EH (cell line): ENCODE measurements at places on chromosomes 6 and 20.
A peak's percentile ranks its signal among the peaks of the same experiment; 100 is the strongest.

DNA sequence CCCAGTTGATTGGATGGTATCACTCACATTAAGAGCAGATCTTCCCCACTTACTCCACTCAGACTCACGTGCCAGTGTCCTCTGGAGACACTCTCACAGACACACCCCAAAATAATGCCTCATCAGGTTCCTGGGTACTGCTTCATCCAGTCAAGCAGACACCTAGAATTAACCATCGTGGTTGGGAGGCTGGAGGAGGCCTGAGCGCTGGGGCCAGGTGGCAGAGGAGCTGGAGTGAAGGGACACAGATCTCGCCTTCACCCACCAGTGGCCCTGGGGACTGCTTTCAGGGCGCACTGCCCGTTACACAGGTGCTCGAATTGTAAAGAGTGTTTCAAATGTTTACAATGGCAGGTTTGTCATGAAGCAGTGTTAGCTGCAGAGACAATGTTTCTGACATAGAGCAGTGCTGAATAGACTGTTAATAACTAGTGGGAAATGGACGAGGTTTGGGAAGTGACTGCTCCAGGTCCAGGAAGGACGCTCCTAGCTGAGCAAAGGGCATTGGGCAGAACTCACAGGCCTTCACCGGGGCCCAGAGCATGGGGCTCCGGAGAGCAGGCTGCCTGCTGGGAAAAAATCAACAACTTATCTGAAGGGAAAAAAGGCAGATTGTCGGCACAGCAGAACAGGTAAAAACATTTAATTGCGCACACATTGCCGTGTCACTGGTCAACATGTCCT lies 38.4 kb downstream of the TMEM242 start:
- DNase-seq: no peak

DNA sequence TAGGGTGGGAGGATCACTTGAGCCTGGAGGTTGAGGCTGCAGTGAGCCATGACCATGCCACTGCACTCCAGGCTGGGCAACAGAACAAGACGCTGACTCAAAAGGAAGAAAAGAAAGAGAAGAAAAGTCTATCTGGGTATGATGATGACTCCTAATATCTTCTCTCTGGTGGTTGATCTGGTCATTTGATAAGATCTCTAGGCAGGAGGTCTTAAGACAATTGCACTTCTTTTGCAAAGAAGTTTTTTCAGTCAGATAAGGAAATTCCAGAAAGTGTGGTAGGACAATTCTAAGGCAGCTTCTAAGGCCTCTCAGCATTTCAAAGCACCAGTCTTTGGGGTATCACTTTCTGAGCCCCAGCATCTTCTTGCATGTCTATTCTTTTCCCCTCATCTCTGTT lies 7.7 kb upstream of the AIF1 start:
- DNase-seq: peak; percentile 21

DNA sequence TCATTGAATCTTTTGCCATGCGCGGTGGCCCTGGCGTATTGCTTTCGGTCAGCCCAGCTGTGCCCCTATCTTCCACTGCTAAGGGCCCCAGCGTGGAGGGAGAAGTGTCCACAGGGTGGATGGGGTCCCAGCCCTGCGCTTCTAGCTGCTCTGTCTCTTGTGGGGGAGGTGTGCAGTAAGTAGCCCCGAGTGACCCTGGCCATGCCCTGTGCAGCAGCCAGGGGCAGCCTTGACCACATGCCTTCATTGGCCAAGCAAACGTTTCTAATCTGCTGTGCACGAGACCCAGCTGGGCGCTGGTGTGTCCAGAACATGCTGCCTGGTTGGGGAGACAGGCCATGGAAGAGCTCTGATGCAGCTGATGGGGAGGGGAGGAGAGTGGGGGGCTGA lies 13.6 kb downstream of the TMEM181 start:
- DNase-seq: no peak

- no peak for DNase-seq
These were observed 123.9 kb downstream of the MAP3K4 start for GRCh38 chr6:161115468-161115867.

GRCh38 chr6:46327779-46328178 lies 157.0 kb upstream of the ENPP5 start:
- DNase-seq: no peak

- DNase-seq: no peak
These were observed 6.5 kb downstream of the EFHC1 start for GRCh38 chr6:52426667-52427066.

DNA sequence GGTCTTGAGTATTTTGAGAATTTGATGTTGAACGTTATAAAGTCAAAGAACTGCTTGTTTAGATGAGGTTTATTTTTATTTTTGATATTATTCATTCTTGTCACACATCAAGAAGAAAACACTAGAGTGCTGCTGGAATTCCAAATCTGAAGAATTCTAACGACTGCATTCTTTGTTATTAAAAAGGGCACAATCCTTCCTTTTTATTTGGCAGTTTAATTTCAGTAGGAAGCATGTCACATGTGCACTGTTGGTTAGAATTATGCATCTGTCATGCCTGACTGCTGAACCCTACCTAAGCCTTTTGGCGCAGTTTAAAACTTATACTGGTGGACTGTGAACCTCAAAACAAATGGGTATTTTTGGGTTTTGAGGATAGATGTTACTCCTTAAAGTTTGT lies 4.0 kb downstream of the ID4 start:
- peak; percentile 28 for DNase-seq

- DNase-seq: no peak
These were observed 621.9 kb downstream of the GRIK2 start for GRCh38 chr6:102015431-102015830.

DNA sequence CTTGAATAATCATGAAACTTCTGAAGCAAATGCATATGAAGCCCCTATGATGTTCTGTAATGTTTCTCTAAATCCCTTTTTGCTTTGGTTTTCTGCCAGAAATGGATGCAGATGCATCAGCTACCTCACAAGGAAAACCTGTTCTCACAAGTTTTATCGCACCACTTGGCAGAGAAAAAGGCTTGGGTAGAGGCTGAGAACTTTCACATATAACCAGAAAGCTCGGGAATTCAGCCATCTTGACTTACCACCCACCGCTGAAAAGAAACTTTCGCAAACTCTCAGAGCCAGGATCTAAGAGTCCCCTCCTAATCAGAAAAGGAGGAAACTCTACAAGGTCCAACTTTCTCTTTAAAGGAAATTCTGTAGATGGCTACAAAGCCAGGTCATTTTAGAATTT lies 36.2 kb upstream of the ADTRP start:
- no peak for DNase-seq

DNA sequence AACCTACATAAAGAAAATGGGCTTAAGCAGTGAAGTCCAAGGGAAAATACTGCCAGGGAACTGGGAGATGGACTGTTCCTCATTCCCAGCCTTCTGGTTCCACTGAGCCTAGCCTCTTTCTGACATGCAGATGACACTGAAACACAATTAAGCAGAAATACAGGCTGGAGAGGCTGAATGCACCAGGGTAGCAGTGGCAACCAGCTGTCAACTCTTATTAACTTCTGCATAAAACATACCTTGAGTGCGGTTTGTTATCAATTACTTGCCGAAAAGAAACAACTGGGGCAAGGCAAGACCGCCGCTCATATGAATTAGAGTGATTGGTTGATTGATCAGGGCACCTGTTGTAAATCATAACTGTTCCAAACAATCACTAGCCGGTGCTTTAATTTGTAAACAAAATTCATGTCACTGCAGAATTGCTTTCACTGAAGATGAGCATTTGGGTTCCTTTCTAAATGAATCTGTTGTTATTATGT lies 16.3 kb downstream of the TFAP2B start:
- DNase-seq: no peak

- peak; percentile 36 for DNase-seq
These were observed 24.0 kb upstream of the PHACTR3 start for GRCh38 chr20:59580146-59580946.

DNA sequence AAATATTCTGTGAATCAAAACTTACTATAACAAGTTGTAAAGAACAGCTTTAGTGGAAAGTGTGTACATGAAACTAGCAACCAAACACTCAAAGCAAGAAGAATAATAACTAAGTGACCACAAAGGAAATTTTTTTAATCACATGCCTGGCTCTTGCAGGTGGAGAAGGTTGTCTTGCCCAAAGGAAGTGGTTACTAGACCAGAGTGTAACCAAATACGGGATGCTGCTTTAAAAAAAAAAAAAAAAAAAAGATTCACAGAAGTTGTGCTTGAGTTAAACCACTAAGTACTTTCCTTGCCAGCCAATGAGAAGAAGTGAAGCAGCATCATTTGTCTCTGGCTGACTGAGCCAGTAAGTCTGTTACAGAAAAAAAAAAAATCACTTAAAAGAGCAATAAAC lies 19.1 kb upstream of the HLA-DQB1 start:
- DNase-seq: peak; percentile 8

GRCh38 chr6:148674306-148674705 lies 72.5 kb upstream of the UST start:
- DNase-seq: no peak

GRCh38 chr20:57317789-57318371 lies 11.7 kb upstream of the SPO11 start:
- DNase-seq: no peak

DNA sequence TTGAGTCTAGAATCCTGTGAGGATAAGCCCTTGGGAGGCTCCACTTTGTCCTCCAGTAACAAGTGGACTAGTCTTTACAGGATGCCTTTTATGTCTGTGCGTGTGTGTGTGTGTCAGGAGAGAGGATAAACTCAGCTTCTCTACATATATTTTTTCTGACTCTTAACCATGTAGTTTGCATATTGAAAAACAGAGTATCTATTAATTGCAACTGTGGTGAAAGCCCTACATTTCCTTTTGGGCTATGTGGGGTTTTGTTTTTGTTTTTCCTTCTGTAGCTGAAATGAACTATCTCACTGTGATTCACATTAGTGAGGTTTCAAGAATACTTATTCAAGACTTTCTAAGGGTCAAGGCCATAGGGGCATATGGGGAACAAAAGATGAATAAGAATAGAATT lies 17.7 kb downstream of the TPBG start:
- no peak for DNase-seq

GRCh38 chr6:170142559-170142958 lies 148.3 kb downstream of the DLL1 start:
- no peak for DNase-seq

DNA sequence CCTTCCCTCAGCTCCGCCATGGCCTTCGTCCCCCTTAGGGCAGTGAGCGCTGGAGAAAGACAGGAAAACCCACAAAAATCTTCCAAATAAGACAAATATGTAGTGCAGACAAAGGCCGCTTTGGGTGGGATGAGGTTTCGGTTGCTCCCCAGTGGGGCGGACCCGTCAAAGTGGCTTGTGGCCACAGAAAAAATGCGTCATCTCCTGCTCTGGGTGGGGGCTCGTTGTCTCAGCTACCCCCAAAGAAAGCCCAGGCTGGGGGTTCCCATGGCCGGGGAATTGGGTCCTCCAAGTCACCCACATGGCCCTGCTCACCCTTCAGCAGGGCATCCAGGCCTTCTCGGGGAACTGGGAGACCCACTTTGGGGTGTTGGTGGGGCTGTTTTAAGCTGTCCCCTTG lies 21.9 kb upstream of the SCUBE3 start:
- DNase-seq: no peak

GRCh38 chr6:169082817-169083507 lies 170.7 kb downstream of the THBS2 start:
- no peak for DNase-seq

DNA sequence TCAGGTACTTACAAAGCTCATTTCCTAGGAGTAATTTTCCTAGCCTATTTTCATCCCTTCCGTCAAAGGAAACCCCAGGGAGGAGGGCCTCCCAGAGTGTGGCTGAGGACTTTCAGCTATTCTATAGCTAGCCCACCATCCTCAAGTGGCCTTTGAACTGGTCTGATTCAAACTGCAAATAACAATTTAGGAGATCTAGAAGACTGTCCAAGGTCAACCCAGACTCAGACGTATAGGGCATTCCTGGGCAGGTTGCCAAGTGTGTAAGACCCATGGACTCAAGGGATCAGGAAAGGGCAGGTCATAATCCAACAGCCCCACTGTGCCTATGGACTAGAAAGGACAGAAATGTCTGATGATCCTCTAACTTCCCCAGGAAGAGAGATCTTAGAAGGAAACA lies 2.1 kb upstream of the RRAGD start:
- no peak for DNase-seq

GRCh38 chr20:60233018-60233630 lies 274.9 kb downstream of the CDH26 start:
- DNase-seq: peak; percentile 36
